ENCODE measurements at places on chromosomes 3 and 15.

DNA sequence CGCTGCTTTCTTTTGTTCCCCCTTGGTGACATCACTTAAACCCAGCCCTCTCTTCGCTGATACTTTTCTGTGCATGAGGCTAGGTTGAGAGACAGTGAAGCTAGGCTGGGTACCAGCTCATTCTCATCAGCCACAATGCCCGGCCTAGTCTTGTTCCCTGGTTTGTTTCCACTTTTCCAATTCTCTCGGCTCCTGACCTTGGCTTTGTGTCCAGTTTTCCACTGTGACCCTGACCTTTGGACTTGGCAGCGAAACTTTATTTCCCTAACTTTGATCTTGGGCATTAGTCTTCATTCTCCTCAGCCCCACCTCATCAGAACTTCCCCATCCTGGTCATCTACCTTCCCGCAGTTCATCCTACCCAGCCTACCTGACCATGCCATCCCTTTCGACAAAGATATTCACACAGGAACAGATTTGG is 908 bp upstream of the ADPGK start:
- no peak for DNase-seq

GRCh38 chr3:123341871-123342630 is 106.8 kb downstream of the ADCY5 start:
- no peak for DNase-seq

DNA sequence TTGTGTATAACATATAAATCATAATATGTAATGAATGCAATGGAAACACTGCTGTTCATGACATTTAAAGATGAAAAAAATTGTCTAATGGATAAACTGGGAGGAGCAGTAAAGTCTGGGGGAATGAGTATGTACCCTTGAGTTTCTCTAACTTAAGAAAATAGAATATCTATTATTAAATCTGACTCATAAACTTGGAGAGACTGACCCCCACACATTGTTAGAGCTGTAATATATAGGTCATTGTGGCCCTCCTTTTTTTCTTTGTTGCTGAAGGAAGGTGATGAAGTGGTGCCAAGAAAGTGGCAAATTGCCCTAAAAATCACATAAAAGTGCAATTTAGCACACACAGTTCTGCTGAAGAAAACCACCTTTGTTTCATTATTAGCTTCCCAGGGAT is 389.8 kb upstream of the RARB start:
- DNase-seq, result no peak

DNA sequence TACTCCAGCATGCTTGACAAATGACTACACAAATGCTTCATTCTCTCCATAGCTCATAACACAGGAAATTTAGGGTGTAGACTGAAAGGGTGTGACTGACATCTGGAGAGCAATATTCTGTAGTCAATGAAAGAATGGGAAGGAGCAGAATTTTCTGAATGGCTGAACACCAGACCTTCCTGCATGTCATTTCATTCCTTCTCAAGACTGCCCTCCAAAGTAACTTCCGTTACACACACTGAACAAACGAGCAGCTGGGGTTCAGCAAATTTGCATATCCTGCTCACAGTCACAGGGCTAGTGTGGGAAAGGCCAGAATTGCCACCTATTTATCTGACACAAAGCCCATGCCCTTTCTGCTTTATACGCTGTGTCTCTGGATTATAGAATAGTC is 325.0 kb upstream of the CFAP20DC start:
- no peak for DNase-seq

GRCh38 chr15:85316244-85316934 is 64.0 kb upstream of the AKAP13 start:
- no peak for DNase-seq
